Adrenal gland (tissue), 19 donors: ENCODE measurements at places on chromosomes 6 and 20.

DNA sequence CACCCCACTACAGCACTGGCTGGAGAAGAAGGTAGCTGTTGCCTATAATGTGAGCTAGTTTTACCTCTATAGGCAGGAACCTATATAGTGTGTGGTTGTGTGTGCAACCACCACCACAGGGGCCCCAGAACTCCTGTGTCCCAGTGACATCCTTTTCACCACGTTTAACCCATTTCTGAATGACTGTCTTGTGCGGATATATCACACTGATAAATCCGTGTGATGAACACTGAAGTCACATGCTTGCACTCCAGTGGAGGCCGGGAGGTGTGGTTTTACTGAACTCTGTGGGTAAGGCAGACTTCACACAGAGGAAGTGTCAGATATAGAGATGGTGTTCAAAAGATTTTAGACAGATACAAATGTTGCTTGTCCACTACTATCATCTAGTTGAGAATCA, 32.5 kb downstream of the SDHAF4 start:
- DNase-seq, result no peak

- no peak for DNase-seq
Observed at GRCh38 chr6:34236131-34236442, 586 bp upstream of the HMGA1 start.

GRCh38 chr20:40251284-40251932, 437.6 kb downstream of the MAFB start:
- peak; percentile 48 for DNase-seq

- DNase-seq, result no peak
Observed at GRCh38 chr6:134949927-134950326, at the start of gene ALDH8A1. Gene ALDH8A1 (minus strand): TSS chr6:134950101. CDS start chr6:134950053, 48 bp downstream.
